ENCODE measurements at places on chromosomes 12 and 14.
A peak's percentile ranks its signal among the peaks of the same experiment; 100 is the strongest.

- DNase-seq = no peak
These were observed 3.9 kb downstream of the PLD4 start for GRCh38 chr14:104928391-104929133.

DNA sequence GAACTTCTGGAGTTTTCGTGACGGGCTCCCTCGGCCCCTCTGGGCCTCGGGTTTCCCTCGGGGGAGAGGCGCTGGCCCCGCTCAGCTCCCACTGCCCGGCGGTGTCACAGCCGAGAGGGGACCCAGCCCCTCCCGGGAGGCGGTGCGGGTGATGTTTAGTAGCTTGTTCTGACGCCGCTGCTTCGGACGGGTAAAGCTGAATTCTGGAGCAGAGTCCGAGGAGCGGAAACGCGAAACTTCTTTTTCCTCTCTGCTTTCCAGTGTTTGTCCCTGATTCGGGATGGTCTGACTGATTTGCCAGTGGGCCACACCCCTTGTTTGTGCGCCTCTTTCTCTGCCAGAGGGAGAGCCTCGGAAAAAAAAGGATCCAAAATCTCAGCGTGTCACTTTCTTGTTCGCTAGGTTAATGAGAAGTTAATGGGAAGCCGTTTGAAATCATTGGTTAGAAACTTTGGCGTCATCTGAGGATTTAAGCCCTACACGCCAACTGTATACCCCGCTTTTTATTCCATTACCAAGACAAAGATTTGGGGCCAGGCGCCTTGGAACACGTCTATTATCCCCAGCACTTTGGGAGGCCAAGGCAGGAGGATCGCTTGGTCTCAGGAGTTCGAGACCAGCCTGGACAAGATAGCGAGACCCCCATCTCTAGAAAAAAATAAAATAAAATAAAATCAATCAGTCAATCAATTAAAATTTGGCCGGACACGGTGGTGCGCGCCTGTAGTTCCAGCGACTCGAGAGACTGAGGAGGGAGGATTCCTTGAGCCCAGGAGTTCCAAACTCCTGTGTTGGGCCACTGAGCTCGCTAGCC is 756 bp downstream of the TULP3 start:
- peak; percentile 87 for DNase-seq

DNA sequence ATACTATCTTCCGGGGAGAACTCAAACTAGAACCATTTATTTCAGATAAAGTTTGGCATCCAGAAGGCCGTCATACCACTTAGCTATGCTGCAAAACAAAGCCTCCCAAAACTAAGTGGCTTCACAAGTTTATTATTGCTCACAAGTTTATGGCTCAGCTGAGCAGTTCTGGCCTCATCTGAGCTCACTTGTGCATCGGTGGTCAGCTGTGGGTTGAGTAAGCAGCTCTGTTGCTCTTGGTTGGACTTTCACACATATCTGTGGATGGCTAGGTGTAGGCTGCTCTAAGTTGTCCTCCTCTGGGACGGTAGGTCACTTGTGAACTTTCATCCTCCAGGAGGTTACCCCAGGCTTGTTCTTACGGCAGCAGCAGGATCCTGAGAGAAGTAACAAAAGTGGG is 162.7 kb downstream of the BTG1 start:
- no peak for DNase-seq

DNA sequence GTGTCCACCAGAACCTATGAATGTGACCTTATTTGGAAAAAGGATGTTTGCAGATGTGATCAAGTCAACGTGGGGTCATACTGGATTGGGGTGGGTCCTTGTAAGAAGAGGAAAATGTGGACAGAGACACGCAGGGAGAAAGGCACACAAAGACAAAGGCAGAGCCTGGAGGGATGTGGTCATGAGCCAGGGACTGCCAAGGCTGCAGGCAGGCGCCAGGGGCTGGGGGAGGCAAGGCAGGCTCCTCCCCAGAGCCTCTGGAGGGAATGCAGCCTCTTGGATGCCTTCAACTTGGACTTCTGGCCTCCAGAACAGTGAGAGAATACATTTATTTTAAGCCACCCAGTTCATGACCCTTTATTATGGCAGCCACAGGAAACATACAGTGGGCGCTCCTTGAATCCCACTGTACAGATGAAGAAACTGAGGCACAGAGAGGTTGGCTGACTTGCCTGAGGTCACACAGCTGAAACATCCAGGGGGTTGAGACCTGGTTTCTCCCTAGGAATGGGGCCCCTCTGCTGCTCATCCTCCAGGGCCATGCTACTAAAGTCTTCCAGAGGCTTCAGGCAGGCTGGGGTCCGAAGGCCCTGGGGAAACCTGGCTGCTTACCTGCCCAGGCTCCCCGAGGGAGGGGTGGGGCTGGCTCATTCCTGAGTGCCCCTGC is 99.7 kb downstream of the RFLNA start:
- no peak for DNase-seq

DNA sequence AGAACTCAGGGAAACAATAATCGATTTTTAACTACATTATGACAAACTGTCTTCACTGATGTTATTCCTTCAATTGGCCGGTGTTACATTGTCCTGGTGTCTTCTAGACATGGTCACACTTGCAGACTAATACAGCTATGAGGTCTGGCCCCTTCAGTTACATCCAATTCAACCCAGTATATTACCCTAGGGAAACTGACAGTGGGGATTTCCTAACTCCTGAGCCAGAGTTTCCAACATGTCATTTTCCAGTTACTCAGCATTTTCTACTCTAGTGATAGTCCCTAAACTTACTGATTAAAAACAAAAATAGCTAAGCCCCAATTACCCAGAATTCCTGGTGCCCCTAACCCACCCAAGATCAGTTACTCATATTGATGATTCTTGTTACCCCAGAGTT is 21.1 kb downstream of the IFNG start:
- DNase-seq = no peak

DNA sequence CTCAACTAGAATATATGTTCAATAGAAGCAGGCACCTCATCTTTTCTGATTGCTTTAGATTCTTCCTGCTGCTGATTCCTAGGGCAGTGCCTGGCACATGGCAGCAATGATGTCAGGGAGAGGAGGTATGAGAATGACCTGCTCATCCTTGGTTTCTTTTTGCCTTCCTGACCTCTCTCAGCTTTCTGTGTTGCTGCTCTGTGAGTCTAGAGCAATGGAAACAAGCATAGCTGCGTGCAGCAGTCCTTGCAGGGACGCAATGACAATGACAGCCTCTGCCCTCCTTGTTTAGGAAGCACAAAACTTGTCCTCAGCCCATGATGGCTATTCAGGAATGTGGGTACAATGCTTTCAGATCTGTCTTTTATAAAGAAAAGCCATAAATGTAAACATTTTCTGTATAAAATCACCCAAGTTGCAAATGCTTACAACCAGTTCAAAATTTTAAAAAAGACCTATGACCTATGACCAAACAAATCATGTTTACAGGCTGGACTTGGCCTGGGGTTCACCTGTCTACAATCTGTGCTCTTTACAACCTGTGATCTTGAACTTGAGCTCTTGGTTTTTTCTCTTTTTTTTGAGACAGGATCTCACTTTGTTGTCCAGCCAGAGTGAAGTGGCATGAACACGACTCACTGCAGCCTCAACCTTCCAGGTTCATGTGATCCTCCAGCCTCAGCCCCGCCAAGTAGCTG is 549.4 kb upstream of the ATP2B1 start:
- DNase-seq = no peak

GRCh38 chr14:66857867-66858266 is 331.4 kb upstream of the GARIN2 start:
- no peak for DNase-seq

- no peak for DNase-seq
These were observed 554 bp upstream of the TSPAN31 start for GRCh38 chr12:57744194-57744776.

GRCh38 chr12:27400856-27401354 is 45.6 kb upstream of the SMCO2 start:
- DNase-seq = no peak

- DNase-seq = no peak
These were observed 15.5 kb upstream of the NTN4 start for GRCh38 chr12:95805864-95806671.

DNA sequence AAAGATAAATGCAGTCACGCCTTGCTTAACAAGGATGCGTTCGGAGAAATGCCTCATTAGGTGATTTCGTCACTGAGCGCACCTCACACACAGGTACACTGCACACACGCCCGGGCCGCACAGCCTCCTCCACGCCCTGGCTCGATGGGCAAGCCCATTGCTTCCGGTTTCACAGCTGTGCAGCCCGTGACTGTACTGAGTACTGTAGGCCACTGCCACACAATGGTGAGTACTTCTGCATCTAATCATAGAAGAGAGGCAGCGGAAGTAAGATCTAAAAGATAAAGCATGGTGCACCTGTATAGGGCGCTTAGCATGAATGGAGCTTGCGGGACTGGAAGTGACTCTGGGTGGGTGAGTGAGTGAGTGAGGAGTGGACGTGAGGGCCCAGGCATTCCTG is 4.3 kb downstream of the RIMBP2 start:
- no peak for DNase-seq

GRCh38 chr14:56976211-56976610 is 165.9 kb upstream of the OTX2 start:
- no peak for DNase-seq

- DNase-seq = no peak
These were observed 259.6 kb upstream of the RGS6 start for GRCh38 chr14:71672596-71672995.

DNA sequence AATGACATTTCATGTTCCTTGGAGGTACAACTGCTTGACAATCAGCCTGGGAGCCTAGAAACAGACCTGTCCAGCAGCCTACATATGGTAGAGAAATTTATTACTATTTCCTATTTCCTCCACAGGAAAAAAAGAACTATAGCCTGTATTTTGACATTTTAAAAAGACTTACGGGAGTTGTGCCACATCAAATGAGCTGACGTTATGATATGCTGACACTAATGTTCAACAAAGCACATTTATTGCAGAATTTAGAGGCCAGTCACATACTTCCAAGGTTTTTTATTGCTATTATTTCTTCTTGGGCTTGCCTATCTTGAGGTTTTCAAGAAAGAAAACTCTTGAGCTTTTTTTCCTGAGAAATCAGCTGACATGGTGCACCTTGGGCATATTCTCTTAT is 305.3 kb downstream of the LRIG3 start:
- DNase-seq = no peak

- no peak for DNase-seq
These were observed 175.8 kb upstream of the PRMT8 start for GRCh38 chr12:3315201-3315661.

DNA sequence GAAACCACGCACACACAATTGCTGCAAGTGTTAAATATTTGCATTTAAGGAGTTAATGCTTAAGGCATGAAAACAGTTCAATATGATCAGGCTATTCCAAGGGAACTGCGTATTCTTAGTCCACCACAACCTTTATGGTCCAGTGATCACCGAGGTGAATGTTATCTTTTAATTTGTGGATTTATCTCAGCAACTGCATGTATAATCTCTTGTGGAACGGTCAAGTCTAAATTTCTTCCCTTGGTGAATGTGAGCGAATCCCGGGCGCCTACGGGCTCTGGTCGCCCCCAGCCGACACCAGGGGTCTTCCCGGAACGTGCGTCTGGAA is 999 bp upstream of the AK7 start:
- DNase-seq = no peak

- DNase-seq = peak; percentile 90
These were observed at the start of gene ENO2 for GRCh38 chr12:6914246-6914946. Gene ENO2, plus strand, starts transcription at chr12:6914580. Its CDS starts 1,253 bp downstream, at chr12:6915833.

- DNase-seq = no peak
These were observed 367 bp downstream of the GALNT16 start for GRCh38 chr14:69260190-69260860.

DNA sequence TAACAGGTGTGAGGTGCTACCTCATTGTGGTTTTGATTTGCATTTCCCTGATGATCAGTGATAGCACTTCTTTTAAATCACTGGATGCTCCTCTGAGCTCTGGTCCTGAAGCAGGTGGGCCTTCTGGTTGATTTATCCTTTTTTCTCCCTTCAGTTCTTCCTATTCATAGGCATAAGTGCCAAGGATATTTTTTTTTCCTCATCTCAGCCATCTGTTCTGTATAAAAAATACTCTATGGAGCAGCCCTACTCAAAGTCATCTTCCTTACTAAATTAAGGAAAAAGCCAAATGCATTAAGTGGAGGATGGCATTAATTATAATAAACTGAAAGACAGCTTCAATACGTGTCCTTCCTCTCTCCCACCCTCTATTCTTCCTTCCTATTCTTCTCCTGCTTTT is 18.4 kb downstream of the SPIC start:
- DNase-seq = no peak

- DNase-seq = no peak
These were observed 1.6 kb downstream of the STXBP6 start for GRCh38 chr14:25048170-25049016.

- DNase-seq = no peak
These were observed 1.3 kb upstream of the SYCP3 start for GRCh38 chr12:101740566-101740965.

DNA sequence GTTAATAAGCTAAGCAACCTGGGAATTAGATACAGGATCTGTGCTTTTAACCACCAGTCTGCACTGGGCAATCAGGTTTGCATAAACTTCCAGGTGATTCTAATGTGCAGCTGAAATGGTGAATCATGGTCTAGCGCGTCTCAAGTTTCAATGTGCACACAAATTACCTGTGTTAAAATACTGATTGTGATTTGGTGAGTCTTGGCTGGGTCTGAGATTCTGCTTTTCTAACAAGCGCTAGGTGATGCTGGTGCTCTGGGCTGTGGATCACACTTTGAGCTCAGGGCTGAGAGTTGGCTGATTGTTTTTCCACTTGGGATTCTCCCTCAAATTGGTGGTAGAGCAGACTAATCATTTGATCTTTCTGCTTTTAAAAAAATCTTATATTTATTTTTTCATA is 124.8 kb downstream of the C12orf75 start:
- no peak for DNase-seq

- no peak for DNase-seq
These were observed 93.2 kb downstream of the CHST11 start for GRCh38 chr12:104549815-104550480.

- no peak for DNase-seq
These were observed 30.4 kb upstream of the SIX1 start for GRCh38 chr14:60679566-60680258.

Data from osteocyte (in vitro differentiated cells).